ENCODE measurements at places on chromosomes 2 and 18.

GRCh38 chr2:32591669-32592463, 36.0 kb upstream of the TTC27 start:
- DNase-seq: no peak

DNA sequence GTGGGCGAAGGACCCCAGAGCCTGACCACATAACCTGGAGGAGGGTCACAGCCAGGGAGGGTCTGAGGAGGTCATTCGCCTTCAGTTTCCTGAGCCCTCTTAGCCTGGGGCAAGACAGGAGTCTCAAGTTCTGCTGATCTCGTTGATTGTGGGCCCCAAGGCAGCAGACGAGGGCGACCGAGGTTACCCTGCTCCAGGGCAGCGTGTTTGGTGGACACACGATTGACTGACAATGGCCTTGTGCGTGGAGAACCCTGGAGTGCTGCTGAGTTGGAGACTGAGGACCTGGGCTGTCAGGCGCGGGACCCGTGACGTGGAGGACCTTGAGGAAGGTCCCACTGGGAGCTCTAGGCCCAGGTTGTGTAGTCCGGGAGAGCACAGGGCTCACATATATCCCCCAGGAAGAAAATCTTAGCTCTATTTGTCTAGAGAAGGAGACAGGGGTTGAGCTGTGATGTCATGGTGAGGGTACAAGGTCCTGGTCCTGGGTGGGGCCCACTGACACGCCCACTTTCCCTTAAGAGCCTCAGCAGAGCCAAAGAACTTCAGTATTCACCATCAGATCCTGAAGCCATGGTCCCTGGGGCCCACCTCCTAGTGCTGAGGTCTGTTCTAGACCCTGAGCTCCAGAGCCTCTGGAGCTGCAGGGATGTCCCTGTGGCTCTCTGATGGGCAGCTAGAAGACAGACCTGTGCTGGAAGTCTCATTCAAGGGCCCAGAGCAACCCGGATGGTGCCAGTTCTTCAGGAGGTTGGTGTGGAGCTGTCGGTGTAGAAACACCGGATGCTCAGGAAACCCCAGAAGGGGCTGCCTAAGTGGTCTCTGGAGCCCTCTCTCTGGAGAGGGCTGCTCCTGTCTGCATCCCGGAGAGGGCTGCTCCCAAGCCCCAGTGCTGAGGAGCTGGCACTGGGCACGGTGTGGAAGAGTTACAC, 53.1 kb downstream of the DYSF start:
- DNase-seq: no peak

DNA sequence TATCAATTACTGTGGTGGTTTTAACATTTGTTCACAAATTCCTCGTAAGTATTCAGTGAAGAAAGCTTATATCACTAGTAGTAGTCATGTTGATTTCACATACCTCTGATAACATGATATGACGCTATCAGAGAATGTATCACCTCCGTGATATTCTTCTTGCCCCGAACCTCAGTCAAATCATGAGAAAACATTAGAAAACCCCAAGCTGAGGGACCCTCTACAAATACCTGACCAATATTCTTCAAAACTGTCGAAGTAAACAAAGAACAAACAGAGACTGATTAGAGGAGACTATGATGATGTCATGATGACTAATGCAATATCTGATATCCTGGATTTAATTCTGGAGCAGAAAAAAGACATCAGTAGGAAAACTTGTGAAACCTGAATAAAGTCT, 85.6 kb upstream of the SPOPL start:
- DNase-seq: no peak

DNA sequence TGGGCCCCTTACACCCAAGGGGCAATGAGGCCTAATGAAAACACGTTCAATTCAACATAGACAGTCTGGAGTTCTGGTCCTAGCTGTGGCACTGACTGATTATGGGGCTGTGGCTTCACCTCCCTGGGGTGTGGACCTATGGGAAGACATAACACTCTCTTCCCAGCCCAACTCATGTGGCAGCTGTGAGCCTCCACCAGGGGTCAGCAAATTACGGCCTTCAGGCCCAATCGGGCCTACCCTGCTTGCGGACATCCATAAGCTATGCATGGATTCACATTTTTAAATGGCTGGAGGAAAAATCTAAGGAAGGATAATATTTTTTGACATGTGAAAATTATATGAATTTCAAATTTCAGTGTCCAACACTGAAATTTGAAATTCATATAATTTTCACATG, 101.3 kb downstream of the LOXHD1 start:
- DNase-seq: no peak

GRCh38 chr2:1614564-1614963, 129.8 kb downstream of the PXDN start:
- DNase-seq: no peak

GRCh38 chr2:221792971-221793521, 220.9 kb upstream of the EPHA4 start:
- no peak for DNase-seq

GRCh38 chr2:142989273-142990204, 112.1 kb downstream of the KYNU start:
- DNase-seq: no peak

- no peak for DNase-seq
Measured at GRCh38 chr18:47985866-47986265, 55.4 kb upstream of the SMAD2 start.

DNA sequence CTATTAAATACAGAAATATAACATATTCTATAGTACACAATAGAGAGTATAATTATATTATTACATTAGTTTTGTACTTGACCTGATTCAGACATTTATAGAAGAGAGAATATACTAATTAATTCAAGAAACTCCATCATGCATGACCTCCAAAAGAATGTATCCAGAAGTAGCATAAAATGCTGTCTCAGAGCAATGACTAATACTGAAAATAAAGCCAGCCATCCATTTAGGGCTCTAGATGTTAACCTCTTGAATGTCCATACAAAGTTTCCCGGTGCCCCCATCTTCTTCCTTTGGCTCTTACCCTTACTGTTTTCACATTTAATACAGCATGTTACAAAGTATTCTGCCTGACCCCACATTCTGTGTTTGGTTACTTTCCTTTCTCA, 102.0 kb downstream of the ARHGAP15 start:
- no peak for DNase-seq

GRCh38 chr2:28325567-28326468, 66.8 kb upstream of the FOSL2 start:
- DNase-seq: no peak

GRCh38 chr2:122451040-122451439, 695.6 kb downstream of the TSN start:
- no peak for DNase-seq

DNA sequence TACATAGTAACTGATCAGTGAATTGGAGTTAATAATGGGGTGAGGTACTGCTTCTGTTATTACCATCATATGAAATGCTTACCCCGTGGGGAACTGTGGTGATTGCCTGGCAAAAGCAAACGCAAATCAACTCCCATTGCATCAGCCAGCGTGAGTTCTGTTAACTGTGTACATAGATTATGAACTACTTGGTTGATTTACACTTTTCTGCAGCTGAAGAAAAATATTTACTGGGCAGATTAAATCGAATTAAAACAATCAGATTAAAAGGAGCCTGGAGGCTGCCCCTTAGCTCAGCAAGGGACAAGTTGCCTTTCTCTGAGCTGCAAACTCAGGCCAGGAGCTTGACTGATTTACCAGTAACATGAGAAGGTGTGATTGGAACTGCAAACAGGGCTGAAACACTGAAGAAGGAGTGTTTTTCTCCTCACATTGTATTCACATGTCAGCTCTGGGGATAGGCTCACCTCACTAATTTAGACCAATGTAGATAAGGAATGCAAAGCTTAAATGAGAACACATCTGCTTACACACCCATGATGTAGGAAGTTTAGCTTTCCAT, 220.1 kb downstream of the OSR1 start:
- no peak for DNase-seq

DNA sequence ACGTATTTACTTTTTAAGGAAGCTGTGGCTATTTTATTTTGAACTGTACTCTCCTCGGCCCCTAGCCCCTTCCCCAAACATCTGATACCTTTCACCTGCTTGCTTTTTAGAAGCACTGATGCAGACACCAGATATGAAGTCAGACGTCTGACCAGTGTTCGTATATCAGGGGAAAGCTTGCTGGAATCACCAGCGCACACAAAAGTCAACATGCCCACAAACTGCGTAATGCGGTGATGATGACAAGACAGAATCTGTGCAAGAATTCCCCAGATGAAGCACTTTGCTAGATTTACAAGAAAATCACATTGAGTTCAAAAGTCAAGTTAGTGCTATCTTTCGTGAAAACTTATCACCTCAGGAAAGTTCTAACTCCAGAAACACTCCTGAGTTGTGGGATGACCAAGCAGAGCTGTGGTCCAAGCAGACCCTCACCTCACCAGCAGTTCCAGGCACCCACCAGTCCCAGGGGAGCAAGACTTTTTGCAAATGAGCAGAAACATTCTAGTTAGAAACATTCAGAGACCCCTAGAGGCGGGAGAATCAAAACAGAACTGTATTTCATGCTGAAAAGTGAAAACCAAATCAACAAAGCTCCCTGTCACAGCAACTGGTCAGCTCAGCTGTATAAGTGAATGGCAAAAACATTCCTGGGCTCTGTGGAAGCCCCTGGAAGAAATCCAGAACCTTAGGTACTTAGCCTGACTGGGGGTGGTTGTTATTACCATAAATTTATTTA, 55.7 kb downstream of the INO80C start:
- DNase-seq: no peak

DNA sequence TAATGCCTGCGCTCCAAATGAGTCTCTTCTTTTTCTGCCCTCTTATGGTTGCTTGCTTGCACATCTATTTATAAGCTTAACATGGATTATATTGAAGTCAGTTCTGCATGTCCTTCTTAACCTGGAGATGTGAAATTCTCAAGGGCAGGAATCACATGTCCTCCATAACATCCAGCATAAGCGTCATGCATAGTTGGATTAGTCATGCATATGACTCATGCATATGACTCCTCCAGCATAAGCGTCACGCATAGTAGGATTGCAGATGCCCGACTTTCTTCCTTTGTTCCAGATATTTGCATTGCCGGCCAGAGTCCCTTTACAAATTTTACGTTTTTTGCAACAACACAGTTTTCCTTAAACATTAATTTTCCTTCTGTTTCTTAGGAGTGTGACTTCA, 308.6 kb downstream of the TGIF1 start:
- DNase-seq: no peak

DNA sequence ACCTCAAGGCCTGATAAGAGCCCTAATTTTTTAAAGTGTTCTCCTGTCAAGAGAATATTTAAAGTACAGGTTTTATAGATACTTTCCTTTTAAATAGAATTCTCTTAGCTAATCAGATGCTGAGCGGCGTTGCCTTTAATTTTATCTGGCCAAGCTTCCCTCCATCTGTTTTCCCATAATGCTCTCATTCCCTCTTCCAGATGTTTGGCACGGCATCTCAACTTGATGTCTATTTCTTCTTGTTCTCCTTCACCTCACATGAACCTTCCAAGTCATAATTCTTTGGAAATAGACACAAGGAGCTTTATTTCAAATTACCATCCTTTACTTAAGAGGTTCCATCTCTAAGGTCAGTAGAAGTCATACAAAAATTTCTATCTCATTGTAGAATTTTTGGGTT, 76.1 kb upstream of the CPO start:
- DNase-seq: no peak

DNA sequence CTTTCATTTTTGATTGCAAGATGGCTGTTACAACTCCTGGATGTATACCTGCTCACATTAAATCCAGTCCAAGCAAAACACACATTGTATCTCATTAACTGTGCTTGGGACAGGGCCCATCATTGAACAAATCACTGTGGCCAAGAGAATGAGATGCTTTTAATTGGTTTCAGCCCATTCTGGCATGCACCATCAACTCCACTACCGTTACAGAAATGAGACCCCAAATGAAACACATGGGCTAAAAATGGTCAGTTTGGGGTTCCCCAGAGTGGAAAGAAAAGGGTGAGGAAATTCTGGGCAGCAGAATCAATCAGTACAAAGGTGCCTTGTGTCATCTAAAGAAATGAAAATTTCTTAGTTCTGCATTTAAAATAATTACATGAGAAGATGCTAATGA, 52.7 kb downstream of the FAM171B start:
- no peak for DNase-seq

DNA sequence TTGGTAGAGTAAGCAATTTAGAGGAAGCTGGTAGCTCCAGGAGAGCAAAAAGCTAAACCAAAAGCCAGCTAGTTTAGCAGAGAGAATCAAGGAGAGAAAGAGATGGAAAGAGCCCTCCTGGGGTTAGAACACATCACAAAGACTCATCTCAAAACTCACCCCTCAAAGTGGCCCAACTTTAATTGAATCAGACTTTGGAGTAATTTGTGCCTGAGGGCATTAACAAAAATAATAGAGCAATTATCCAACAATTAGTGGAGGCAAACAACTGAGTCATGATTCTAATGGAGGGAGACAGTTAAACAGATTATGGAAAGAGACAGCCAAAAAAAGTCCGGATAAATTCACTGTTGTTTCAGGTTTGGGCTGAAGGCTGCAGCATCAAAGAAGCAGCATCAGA, 417.4 kb downstream of the KCNJ3 start:
- DNase-seq: no peak

GRCh38 chr2:85888020-85888683, 638 bp downstream of the ST3GAL5 start:
- DNase-seq: no peak

- DNase-seq: no peak
Measured at GRCh38 chr18:36780748-36781147, 48.1 kb downstream of the TPGS2 start.

All from ascending aorta (tissue), 2 donors.